ENCODE measurements at places on chromosomes 11 and 22. TPM values are rescaled to one million over a fixed set of nuclear protein-coding genes. Genes with fewer than 3 reads are reported as not detected.

Gene BIRC3
- 0.09 TPM for total RNA-seq

- no peak for DNase-seq
These were observed 199.3 kb downstream of the TBC1D22A start for GRCh38 chr22:46961591-46962295.

DNA sequence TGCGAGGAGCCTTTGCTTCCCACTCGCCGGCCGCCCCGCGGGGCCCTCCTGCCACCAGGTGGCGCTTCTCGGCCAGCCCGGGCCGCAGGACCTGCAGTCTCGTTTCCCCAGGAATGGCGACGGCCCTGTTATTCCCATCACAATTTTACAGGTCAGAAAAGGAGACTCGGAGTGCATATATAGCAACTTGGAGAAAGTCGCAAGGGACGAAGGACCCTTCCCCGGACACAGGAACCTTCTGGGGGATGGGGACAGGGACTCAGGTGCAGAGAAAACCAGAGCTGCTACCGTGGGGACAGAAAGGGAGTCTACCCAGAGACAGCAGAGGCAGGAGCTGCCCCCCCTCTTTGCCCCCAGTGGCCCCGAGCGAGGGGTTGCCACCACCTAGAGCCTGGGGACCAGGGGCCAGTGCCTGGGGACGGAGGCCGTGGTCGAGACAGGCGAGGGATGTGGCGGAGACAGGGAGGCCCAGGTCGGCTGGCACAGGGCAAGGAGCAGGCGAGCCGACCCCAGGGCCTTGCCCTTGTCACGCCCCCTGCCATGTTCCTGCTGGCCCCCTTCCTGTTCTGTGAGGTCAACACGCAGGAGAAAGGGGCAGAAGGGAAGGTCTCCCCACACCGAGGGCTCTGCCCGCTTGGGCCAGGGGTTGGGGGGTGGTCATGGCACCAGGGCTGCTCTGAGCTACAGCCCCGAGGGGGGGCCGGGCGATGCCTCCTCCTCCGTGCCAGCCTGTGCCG, 3.5 kb upstream of the KRTAP5-6 start:
- DNase-seq = peak; percentile 85

Gene LRRC56
- total RNA-seq = 1.4 TPM

Gene C22orf42
- total RNA-seq = 0.50 TPM

DNA sequence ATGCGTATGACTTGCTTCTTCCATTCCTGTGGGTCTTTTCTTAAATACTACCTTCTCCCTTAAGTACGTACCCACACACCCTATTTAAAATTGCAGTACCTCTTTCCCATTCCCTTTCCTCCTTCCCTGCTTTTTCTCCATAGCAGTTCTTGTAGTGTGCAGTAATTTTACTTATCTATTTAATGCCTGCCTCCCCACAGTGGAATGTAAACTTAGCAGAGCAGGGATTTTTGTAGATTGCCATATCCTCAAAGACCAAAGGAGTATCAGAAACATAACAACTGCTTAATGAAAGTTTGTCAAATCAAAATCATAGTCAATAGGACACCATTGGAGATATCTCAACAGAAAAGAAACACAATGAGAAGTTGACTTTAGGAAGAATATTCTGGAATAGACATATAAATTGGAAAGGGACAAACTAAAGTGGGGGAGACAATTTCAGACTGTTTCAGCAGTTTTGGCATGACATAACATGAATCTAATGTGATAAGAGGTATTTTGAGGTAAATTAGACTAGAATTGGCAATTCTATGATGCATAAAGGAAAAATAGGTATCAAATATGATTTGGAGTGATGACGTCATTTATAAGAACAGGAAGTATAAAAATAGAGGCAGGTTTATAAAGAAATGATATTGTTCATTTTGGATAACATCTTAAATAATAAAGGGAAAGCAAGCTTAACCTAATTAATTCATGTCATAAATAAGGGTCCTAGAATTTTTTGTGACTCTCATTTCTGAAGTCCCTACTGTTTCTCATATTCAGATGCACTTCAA, 188.4 kb downstream of the SOX6 start:
- DNase-seq = no peak

DNA sequence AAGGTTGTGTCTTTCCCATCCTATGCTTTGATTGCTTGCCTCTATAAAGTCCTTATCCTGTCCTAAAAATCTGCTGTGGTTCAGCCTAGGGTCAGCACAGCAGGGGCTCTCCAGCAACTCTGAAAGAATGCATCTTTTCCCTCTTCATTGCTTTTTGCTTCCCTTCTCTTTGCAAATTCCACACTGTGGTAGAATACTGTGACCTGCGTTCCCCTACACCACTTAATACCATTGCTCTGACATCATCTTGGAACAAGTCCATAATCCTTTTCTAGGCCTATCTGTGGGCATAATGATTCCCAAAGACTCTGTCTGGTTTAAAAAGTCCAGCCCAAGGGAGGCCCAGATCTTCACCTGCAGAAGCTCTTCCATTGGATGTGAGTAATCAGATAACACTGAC, 177.7 kb downstream of the NAV2 start:
- DNase-seq = no peak

Gene KDM4E
- not detected for total RNA-seq

DNA sequence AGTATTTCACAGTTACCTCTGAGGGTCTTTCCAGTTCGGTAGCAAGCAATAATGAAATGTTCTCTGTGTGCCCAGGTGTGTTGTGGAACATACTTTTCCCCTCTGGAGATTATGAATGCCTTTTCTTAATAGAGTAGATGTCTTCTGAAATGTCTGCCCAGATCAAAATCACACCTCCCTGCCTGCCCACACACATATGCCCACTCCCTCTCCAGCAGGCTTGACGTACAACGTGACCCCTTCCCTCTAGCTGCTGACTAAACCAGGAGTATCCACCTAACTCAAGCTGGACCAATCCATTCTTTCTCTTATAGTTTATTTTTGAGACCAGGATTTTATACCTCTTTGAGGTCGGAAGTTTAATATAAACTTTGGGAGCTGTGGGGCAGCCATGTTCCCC, 48.7 kb downstream of the ME3 start:
- no peak for DNase-seq

DNA sequence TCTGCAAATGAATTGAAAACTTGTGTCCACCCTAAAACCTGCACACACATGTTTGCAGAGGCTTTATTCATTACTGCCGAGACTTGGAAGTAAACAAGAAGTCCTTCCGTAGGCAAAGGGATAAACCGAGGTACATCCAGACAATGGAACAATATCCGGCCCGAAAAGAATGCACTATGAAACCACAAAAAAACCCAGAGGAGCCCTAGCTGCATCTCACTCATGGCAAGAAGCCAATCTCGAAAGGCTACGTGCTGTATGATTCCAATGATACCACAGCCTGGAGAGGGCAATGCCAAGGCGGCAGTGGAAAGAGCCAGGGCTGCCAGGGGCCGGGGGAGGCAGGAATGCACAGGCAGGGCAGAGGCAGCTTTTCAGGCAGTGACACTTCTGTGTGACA, 3.2 kb upstream of the MRPL23 start:
- no peak for DNase-seq

DNA sequence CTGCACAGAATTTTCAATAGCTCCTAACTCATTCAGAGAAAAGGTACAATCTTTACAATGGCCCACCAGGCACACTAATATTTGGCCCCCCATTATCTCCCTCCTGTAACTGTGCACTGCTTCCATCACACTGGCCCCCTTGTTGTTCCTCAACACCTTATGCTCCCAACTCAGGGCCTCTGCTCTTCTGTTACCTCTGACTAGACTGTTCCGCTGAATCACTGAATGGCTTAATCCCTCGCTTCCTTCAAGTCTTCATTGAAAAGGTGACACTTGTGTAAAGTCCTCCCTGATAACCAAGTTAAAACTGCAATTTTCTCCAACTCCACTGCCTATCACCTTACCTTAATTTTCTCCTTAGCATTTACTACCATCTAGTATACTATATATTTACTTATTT, 21.8 kb downstream of the PIK3C2A start:
- DNase-seq = peak; percentile 21

Gene APOBEC3G
- total RNA-seq = 0.30 TPM

GRCh38 chr11:34576331-34576730, 44.6 kb upstream of the EHF start:
- DNase-seq = no peak

Gene SLC37A2
- 3.3 TPM for total RNA-seq

DNA sequence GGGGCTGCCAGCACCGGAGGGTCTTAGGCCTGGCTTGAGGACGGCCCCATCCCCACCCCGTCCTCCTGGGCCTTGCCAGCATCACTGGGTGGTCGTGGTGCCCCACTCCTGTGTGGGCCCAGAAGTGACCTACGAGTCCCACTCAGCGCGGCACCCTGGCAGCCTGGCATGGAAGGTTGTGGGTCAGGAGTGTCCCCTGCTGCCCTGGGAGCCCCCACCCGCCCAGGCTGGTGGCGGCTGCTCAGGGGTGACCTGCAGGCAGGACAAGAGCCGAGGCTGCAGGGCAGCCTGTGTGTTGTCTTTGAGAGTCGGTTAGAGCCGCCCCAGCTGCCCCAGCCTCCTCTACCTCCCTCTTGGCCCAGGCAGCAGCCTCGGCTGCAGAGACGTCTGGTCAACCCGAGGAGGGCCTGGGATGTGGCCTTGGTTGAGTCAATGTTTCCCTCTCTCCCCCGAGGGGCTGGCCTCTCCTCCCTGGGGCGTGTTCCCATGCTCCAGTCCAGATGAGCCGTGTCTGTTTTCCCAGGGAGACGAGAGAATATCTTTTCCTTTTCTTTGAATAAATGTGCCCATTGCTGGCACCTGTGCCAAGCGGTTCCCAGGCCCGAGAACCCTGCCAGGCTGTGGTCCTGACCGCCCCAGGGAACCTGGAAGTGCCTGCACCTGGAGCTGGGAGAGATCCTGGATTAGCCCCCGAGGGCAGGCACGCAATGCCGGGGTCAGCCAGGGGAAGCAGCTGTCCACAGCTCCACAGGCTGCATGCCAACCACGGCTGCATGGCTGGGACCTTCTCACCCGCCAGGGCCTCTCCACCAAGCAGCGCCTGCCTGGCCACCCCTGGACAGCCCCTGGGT, 35.7 kb upstream of the MUC5AC start:
- no peak for DNase-seq

Gene AIP
- 20.3 TPM for total RNA-seq

DNA sequence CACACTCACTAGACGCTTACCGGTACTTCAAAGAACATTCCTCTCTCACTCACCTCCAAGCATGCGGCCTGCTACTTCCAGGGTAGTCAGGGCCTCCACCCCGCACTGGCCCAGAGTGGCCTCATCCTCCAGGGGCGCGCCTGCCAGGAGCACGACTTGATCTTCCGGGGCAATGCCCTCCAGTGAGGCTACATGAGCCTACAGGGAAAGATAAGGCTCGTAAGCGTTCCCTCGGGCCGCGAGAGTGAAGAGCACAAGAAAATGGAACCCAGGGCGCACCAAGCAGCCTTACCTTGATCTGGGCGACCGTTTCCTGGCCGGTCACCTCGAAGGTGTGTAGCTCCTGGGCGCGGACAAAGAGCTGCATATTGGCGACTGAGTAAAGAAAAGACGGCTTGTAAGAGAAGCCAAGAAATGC, 478 bp downstream of the FAU start:
- peak; percentile 39 for DNase-seq

All from neural progenitor cell (in vitro differentiated cells).